SJCRH30 (cell line): ENCODE measurements at places on chromosomes 12 and 14. TPM values are rescaled to one million over a fixed set of nuclear protein-coding genes. Genes with fewer than 3 reads are reported as not detected.

CIROP gene
- not detected in 2 replicates for total RNA-seq

SRRM4 gene
- total RNA-seq, result not detected in 2 replicates

SLC7A8 gene
- 0.04 TPM in 1 of 2 replicates, not detected in the other for total RNA-seq

CLEC2A gene
- not detected in 2 replicates for total RNA-seq

STYK1 gene
- not detected in 2 replicates for total RNA-seq

PRICKLE1 gene
- 1.4 and 1.8 TPM in 2 replicates for total RNA-seq

MYF6 gene
- not detected in 2 replicates for total RNA-seq
